Activated T-cell treated with anti-CD3 and anti-CD28 coated beads, Interleukin-2, amount 50 U/mL, for 4 hours (primary cell): ENCODE measurements at places on chromosomes 2 and 18. TPM values are rescaled to one million over a fixed set of nuclear protein-coding genes. Genes with fewer than 3 reads are reported as not detected.

GRCh38 chr18:35377875-35378573 lies 887 bp upstream of the ZNF396 start:
- DNase-seq, result no peak

- DNase-seq, result no peak
Observed at GRCh38 chr2:179139506-179139905, 89.6 kb upstream of the CCDC141 start.

DNA sequence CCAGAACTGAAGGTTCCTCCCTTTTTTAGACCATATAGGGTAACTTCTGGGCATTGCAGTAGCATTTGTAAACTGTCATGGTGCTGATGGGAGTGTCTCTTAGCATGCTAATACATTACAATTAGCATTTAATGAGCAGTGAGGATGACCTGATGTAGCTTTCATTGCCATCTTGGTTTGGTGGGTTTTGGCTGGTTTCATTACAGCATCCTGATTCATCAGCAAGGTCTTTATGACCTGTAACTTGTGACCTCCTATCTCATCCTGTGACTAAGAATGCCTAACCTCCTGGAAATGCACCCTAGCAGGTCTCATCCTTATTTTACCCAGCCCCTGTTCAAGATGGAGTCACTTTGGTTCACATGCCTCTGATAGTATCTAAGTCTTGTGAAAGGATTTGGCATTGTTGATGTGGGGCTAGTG lies 159.0 kb downstream of the TMX3 start:
- no peak for DNase-seq

DNA sequence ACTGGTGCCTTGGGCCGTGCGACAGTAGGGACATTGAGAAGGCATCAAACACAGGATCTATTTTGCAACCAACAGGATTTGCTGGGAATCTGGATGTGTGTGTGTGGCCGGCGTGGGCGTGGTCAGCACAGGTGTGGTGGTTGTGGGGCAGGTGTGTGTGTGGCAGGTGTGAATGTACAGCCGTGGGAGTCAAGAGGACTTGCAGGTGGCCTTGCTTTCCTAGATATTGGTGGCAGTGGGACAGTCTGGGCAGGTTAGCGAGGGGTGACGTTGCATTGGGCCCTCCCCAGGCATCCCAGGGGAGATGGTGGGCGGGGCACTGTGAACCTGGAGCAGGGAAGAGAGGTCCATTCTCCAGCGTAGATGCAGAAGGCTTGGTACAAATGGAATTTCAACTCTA lies 3.2 kb upstream of the LIMS2 start:
- no peak for DNase-seq

DNA sequence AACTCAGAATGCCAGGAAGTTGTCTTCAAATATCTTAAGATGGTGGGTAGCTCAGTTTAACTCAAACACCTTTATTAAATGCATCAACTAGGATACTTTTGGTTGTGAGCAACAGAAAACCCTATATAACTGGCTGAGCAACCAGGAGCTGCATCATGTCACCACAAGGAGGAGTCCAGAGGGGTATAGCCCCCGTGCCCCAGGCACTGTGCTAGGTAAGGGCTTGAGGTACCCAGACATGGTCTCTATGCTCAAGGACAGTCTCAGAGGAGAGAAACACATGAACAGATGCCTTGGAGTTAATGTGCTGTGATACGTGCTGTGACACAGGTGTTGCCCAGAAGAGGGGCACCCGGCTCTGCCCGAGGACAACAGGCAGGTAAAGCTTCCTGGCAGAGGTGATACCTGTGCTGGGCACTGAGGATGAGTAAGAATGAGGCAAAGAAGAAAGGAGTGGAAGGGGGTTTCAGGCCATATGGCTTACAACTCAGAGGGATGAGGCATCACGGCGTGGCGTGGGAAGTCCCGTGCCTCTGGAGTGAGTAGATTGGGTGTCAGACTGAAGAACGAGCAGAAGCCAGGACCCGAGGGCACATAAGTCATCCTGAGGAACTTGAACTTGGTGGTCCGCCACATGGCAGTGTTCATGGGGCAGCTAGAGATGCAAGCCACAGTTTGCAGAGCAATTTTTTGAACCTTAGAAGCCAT lies 32.0 kb upstream of the CAB39 start:
- DNase-seq, result no peak

Gene MAB21L4
- total RNA-seq, result not detected
